HepG2 (cell line): ENCODE measurements at places on chromosomes 1 and 21.

DNA sequence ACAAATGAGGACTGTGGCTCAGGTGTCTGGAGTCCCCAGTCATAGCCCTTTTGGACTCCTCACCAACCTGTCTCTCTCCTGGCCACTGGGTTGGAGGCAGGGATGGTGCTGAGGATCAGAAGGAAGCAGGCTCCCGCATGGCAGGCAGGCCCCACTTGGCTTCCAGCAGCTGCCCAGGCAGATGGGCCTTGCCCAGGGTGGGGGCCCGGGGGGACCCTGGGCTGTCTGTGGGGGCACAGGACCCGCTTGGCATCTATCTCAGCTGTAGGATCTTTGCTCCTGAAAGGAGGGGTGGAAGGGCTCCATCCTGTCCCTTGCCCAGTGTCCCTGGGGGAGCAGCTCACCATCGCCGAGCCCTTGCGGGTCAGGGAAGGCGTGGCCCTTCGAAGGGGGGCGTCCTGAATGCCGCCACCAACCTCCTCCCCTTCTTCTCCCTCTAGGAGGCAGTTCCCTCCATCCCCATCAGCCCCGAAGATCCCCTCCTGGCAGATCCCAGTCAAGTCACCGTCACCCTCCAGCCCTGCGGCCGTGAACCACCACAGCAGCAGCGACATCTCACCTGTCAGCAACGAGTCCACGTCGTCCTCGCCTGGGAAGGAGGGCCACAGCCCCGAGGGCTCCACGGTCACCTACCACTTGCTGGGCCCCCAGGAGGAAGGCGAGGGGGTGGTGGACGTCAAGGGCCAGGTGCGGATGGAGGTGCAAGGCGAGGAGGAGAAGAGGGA lies 154.5 kb downstream of the PEX14 start:
- DNase-seq: no peak

DNA sequence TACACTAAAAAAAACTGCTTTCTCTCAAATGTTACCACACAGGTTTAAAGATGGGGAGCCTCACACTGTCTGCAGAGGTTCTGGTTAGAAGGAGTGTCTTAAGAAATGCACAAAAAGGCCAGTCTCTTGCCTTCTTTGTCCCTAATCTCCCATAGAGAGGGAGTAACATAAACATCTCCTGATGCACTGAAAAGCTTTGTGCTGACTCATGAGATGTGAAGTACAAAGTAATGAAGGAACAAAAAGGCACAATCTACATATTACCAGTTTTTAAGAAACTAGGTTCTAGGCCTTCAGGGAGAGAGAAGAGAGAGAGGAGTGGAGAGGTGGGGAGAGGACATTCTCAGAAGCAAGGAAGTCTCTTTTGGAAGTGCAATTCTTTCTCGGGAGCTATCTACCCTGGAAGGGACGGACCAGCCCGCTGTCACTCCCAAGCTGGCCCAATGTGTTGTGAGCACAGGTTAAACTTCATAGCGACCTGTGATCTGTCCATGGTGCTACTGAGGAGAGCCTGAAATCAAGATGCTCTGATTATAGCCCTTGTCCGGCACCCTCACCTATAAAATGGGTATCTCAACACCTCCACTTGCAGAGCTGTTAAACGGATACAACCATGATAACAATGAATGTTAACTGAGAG lies 458.1 kb downstream of the DISC1 start:
- DNase-seq: no peak

DNA sequence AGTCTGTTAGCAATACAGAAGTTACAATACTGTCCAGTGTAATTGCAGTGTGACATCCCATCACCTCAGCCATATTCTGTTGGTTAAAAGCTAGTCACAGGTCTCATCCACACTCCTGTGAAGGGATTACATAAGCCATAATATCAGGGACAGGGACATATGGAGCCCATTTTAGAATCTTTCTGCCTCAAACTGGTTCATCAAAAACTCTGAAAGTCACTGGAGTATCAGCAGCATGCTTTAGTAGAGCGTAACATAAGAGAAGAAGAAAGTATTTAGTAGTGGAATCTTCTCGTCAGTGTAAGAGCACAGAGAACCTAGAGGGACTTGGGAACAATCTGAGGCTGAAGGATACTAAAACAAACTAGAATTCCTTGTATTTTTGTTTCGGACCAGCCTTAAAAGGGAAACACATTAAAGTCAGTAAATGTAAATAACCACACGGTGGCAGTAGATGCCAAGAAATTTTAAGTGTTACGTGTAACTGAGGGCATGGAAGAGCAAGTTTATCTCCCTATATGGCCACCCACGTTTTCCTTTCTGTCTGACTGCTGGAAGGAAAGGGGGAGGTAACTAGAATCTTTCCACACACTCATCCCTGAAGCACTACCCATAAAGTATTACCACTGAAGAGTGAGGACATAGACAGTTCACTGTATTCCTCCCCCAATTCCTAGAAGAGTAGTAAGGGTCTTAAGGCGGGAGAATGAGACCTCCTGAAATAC lies 41.6 kb upstream of the AGL start:
- peak; percentile 81 for DNase-seq

DNA sequence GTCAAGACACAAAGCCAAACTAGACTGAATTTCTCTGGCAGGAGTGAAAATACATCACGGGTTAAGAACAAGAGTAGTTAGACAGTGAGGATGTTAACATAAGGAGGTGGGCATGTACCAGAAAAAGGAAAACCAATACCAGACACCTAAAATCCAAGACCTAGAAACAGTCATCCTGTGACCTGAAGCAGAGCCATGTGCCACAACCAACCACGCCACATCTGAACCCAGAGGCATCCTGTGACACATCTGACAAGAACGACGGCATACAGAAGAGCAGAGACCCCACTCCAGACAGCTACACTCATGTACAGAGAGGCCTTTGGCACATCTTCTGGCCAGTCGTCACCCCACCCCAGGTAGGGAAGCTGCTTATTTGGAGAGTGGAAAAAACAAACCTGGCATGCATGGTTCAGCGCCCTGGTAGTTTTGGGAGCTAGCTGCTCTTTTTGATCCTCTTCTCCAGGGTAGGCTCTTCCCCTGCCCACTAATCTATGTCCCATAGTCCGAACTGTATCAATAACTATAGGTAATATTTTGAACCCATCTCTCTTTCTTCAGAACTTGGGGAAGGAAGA lies 72.1 kb downstream of the SLC45A1 start:
- DNase-seq: no peak

DNA sequence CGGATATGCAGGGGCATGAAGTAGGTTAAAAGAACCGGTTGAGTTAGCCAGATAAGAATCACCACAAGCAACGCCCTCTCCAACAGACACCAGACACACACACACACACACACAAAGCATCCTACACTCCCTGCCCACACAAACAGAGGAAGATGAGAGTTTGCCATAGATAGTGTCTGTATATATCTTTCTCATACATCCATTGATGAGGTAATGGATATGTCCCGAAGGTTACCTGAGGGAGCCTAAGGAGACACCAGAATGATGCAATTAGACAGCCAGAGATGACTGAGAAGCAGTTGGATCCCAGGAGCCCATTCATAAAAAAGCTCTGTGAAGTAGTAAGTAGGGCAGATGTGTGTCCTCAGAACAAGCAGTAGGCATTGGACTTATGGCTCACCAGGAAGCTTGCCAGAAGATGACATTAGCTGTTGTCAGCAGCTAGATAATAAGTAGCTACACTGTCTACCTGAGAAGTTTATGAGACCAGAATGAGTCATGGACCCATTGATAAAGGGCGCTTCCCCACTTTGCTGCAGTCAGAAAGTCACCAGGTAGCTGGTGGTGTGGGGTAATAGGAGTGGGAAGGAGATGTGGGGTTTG lies 247.0 kb downstream of the KCNT2 start:
- peak; percentile 2 for DNase-seq

DNA sequence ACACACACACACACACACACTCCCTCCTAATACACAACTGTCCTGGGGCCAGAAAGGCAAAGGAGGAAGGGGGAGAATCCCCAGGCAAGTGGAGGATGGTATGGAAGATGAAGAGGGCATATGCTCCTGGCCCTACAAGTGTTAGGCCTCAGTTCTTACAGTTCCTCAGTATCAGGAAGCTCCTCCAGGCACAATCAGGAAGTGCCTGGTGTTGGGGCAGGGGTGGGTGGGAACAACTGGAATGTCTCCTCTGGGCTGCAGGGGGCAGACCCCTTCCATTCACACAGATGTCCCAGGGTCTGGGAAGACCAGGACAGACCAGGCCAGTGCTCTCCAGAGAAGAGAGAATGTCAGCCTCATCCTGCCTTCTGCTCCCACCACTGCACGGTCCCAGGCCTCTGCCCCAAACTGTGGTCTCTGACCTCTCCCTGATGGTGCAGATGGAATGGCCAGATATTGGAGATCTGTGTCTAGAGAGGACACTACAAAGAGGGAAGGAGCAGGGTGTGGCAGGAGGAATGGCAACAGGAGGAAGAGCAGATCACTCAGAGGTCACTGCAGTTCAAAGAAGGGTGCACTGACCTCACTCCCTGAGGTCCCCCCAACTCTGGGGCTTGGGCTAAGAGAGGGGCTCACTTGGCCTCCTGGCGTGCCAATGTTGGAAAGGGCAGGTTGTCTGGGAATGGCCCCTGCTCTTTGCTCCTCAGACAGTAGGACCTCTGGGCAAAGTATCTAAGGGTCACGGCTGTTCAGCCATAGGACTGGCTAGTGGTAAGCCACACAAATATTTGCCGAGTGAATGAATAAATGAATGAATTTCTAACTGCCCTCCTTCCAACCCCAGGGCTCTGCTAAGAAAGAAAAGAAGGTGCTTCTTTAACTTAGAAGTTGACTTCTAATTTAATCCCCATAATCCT lies 2.5 kb upstream of the DENND2D start:
- peak; percentile 35 for DNase-seq

- DNase-seq: no peak
These were observed 97.8 kb downstream of the SIK1 start for GRCh38 chr21:43328958-43329691.

DNA sequence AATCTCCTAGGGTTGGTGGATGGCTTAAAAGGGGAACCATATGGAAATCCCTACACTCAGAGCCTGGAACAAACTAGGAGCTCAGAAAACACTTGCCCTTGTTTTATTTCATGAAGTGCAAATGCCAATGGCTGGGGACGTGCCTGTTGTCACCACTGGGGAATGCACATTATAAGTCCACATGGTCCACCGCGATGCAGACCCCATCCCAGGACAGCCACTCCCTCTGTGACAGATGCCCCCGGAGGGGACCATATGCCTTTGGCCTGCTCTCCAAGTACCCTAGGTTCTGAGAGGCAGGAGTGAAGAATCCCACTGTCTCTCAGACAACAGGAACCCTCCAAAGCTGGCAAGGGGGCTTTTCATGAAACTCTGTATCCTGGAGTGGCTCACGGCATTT lies 42.3 kb downstream of the LRP8 start:
- DNase-seq: no peak

- no peak for DNase-seq
These were observed 82.2 kb downstream of the LMO4 start for GRCh38 chr1:87410776-87411480.

- no peak for DNase-seq
These were observed 70.0 kb downstream of the APP start for GRCh38 chr21:26100573-26100972.

- peak; percentile 75 for DNase-seq
These were observed 2.8 kb downstream of the RGS16 start for GRCh38 chr1:182601416-182601786.

DNA sequence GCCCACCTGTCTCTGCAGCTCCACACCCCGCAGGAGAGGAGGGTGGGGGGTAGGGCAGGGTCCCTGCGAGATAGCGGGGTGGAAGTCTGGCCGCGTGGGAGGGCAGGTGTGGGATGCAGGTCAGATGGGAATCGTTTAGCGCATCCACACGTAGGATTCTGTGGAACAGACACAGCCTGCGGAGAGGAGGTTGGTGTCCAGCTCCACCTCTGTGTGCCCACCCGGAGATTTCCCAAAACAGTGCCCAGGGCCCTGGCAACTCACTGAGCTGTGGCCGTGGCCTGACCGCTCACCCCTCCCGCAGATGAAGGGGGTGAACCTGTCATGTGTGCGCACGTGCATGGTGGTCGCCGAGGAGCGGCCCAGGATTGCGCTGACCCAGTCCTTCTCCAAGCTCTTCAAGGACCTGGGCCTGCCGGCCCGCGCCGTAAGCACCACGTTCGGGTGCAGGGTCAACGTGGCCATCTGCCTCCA lies 46.9 kb downstream of the S100B start:
- no peak for DNase-seq

GRCh38 chr1:25037174-25038074 lies 107.3 kb upstream of the RUNX3 start:
- DNase-seq: peak; percentile 41

DNA sequence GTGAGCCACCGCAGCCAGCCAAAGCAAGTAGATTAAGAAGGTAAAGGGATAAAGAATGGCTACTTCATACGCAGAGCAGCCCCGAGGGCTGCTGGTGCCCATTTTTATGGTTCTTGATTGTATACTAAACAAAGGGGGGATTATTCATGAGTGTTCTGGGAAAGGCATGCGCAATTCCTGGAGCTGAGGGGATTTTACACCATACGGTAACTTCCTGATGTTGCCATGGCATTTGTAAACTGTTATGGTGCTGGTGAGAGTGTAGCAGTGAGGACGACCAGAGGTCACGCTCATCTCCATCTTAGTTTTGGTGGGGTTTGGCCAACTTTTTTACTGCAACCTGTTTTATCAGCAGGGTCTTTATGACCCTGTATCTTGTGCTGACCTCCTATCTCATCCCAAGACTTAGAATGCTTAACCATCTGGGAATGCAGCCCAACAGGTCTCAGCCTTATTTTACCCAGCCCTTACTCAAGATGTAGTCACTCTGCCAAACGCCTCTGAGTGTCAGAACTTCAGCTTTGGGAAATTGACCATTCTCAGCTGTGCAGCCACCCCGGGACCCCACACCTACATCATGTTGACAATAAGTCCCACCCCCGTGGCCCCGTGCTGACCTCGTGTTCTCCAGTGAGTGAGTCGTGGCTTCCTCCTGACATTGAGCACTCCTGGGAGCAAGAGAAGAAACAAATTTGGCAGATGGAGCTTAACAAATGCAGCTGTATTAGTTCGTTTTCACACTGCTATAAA lies 149.4 kb upstream of the COL6A1 start:
- DNase-seq: no peak

DNA sequence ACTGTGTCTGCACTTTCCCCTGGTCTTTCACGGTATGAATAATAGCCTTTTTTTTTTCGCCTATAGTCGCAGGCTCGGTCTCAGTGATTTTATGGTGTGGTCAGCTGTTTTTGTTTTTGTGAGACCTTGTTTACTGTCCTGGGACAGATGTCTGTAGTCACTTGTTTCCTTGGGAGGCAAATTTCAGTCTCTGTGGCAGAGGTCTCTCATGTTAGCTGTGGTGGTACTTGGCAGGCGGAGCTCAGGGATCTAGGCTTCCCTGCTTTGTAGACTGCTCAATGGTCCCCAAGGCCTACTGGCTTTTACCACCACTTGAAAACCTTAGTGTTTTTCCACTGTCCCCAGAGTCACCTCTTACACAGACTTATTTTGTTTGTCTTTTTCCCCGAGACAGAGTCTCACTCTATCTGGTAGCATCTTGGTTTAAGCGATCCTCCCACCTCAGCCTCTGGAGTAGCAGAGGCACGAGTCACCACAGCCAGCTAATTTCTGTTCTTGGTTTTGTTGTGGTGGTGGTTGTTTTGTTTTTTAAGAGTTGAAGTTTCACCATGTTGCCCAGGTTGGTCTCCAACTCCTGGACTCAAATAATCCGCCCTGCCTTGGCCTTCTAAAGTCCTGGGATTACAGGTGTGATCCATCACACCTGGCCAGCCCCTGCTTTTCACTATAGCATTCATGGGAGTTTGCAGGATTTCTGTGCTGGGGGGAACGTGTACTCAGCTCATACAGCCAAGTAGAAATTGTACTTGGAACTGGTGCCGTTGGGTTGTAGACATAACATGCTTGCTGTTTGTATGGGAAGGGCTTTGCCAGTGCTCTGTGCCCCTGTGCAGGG lies 10.3 kb downstream of the RNU1-2 start:
- DNase-seq: no peak

- no peak for DNase-seq
These were observed 41.8 kb upstream of the PWP2 start for GRCh38 chr21:44065428-44065827.
